ENCODE measurements at places on chromosomes 7 and 10. TPM values are rescaled to one million over a fixed set of nuclear protein-coding genes. Genes with fewer than 3 reads are reported as not detected.

Gene ACBD7
- total RNA-seq, result not detected

DNA sequence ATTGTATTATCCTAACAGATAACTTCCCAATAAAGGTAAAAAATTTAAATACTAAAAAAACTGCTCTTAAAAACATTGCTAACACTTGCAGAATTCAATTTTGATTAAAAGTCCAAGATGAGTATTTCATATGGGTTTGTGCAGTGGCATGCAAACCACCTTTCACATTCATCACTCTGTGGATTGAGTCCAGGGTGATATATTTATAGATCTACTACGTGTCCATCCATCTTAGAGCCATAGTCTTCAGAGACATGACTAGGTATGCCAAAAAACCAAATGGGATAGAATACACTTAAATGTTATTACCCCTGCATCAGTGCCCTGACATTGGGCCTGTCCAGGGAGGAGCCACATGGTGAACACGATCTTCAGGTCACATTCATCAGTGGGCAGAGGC, 96.0 kb downstream of the DOCK4 start:
- no peak for DNase-seq

Gene RADIL
- total RNA-seq, result 16.5 TPM

DNA sequence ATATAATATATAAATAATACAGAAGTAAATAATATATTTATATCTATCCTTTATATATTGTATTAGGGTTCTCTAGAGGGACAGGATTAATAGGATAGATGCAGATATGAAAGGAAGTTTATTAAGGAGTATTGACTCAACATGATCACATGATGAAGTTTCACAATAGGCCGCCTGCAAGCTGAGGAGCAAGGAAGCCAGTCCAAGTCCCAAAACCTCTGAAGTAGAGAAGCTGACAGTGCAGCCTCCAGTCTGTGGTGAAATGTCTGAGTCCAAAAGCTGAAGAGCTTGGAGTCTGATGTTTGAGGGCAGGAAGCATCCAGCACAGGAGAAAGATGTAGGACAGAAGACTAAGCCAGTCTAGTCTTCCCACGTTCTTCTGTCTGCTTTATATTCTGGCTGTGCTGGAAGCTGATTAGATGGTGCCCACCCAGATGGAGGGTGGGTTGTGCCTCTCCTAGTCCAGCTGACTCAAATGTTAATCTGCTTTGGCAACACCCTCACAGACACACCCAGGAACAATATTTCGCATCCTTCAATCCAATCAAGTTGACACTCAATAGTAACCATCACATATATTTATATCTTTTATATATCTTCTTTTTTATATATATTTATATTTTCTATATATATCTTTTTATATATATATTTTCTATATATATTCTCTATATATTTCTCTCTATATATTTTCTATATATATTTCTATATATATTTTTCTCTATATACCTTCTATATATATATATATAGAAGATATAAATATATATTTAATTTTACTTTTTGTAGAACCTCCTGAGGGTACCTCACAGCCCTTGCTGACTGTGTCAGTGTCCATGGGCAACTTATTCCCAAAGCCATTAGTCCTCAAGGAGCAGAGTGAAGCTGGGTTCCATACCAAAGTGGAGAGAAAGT, 24.6 kb upstream of the AKR1B10 start:
- DNase-seq, result peak; percentile 91

Gene RNF148
- 1.7 TPM for total RNA-seq

DNA sequence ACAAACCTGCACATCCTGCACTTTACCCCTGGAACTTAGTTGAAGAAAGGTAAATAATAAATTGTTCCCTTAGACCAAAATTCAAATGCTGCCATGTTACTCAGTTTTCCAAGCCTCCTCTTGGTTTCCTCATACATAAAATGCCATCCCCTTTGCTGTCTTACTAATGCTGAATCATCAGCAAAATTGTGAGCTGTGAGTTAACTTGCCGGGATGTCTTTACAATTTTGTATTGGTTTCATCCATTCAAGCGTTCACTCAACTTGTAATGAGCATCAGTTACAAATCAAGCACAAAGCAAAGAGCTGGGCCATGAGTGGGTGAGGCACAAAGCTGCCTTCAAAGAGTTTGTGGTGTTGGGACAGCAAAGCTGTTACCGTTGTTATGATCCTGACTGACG, 395.8 kb upstream of the ZMIZ1 start:
- DNase-seq, result no peak

DNA sequence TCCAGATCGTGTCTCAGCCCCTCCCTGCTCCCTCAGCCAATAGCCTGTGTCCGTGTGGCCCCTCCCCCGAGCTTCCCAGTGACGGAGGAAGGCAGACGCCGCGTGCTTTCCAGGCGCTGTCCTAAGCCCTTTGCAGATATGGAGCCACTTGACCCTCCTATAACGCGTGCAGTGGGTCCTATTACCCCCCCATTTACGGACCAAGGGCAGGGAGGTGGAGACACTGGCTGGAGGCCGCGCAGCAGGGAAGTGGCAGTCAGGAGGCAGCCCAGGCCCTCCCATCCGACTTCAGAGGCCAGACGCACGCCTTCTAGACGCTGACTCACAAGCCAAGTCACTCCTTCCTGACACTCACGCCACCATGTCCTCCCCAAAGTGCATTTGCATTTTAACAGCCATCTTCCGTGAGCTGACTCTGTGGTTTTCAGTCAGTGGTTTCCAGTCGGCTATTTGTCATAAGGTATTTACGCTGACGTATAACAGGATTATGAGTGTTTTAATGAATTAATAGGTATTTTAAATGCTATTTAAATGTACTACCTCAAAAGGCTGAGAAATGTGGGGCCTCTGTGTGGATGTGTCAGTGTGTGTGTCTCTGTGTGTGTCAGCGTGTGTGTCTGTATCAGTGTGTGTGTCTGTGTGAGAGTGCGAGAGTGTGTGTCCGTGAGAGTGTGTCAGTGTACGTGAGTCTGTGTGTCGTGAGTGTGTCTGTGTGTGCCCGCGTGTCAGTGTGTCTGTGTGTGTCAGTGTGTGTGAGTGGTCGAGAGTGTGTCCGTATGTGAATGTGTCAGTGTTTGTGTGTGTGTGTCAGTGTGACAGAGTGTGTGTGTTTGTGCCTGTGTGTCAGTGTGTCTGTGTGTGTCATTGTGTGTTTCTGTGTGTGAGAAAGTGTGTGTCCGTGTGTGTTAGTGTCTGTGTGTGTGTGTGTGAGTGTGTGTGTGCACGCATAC, 92.0 kb upstream of the INSIG1 start:
- DNase-seq, result peak; percentile 96

DNA sequence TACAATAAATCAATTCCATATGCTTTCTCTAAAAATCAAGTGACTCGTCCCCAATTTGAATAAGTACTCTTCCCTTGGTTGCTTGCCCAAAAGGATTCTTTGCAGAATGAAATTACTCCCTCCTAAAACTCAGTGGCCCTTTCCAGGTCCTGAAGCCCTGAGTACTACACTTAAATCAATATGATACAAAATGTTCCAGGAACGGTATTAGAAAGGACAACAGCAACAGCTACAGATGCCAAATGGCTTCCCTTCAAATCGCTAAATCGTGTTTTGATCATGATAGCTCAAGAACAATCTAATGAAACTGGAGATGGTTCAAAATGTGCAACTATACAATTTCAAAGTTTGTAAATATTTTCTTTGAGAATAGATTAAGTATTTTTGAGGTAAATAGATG, 59.4 kb downstream of the TPK1 start:
- no peak for DNase-seq

Gene TTYH3
- total RNA-seq, result 33.9 TPM

Gene NOC3L
- total RNA-seq, result 21.1 TPM

Gene SORBS1
- 116 TPM for total RNA-seq

Gene PILRA
- total RNA-seq, result 8.3 TPM

DNA sequence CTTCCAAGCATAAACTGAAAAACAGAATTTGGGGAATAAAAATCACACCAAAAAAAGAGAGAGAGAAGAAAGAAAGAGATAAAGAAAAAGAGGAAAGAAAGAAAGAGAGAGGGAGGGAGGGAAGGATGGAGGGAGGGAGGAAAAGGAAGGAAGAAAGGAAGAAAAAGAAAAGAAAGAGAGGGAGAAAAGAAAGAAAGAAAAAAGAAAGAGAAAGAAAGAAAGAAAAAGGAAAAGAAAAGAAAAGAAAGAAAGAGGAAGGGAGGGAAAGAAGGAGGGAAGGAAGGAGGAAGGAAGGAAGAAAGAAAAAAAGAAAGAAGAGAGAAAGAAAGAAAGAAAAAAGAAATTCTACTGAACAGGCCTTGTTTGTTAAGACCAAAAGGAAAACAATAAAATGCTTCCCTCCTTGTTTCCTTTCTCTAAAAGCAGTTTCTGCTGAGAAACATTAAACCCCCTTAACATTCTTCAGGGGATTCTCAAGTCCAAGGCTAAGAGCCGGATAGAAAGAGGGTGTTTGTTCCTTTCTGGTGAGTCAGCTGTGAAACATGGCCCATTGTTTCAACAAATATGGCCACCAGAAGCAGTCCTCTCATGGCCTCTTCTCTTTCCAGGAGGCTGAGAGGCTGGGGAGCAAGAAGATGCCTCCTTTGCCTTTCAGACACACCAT, 46.9 kb upstream of the GPAM start:
- no peak for DNase-seq

DNA sequence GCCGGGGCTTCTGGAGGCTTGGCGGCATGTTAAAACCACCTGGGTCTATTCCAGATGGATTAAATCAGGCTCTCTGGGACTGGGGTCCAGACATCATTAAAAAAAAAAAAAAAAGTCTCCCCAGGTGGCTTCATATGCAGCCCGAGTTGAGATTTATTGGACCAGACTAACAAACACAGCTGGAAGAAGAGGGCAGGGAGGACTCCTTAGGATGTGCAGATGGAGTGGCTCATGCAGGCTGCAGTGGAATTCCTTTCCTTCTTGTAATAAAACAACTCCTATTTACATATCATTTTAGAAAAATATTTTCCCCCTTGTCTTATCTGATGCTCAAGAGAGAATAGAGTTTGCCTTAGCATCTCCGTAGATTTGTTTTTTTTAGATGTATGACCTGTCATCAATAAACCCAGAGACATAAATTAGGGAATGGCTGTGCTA, 238.1 kb downstream of the CAMK1D start:
- no peak for DNase-seq
